IPS-NIHi11 (cell line): ENCODE measurements at places on chromosomes 6 and 20.

DNA sequence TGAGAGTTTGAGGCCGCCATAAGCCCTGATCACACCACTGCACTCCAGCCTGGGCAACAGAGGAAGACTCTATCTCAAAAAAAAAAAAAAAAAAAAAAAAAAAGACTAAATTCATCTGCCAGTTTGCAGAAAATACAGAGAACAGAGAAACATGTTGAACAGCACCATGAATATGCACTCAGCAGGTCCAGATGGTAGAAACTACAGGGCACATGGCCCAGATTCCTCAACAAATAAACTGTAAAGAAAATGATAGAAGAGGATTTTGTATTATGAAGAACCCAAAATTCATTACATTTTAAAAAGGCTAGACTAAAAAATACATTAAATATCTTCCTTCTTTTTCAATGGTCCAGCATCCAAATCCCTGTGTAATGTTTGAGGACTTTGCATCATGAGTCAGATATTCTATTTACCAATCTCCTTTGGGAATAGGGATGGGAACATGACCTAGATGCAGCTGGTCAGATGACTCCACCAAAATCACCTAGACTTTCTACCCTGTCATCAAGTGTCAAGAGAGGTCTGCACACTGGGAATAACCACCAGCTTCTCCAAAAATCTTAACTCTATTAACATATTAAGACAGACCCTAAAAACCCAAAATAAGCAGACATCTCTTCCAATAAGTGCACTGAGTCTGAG lies 189.1 kb upstream of the TCF21 start:
- no peak for DNase-seq

DNA sequence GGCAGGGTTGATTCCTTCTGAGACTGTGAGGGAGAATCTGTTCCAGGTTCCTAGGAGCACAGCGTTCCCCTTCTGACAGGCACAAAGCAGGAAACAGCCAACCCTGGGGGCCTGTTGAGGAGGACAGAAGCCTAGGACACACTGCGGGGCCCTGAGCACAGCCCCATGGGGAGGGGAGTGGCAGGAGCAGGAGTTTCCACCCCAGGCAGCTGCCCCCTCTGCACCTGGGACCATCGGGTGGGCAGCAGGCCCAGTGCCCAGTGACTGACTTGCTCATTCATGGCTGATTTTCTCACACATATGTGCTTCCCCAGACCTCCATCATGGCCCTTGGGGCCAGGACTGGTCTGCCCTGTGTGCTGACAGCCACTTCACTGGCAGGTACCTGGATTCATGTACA lies 6.2 kb upstream of the SLC22A1 start:
- DNase-seq, result no peak

DNA sequence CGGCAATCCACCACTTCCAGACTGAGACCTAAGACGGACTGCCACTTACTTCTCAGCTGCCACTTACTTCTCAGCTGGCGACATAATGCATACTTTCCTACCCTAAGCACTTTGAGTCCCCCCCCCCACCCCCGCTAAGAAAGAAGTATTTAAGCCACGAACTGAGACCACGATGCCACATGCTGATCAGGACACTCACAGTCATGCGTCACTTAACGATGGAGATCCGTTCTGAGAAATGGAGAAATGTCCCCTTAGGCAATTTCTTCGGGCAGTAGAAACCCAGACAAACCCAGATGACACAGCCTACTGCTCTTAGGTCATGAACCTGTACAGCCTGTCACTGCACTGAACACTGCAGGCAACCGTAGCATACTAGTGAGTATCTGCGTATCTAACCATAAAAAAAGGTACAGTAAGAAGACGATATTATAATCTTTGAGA lies 690 bp downstream of the IFNGR1 start:
- DNase-seq, result peak; percentile 21

GRCh38 chr6:41607036-41607435 lies 31.2 kb upstream of the MDFI start:
- no peak for DNase-seq

DNA sequence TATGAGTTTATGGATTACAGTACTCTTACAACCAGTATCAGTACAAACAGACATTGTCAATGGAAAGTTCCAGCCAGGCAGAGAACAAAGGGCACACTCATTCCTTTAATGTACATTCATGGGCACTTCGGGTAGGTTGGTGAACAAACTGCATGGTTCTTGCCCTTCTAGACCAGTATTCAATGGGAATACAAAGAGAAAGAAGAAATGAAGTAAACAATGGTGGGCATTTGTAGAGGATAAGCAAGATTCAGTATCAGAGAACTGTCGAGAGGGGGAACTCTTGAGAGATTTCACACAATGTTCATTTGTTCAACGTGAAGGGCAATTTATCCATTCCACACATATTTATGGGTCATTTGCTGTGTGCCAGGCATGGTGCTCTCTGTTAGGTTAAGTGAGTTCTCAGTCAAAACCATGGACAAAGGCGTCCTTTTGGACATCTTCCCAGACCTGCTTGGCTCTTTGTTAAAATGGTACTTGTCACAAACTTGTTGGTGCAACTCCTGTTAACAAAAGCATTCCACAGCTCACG lies 714.8 kb downstream of the DHX35 start:
- DNase-seq, result no peak

DNA sequence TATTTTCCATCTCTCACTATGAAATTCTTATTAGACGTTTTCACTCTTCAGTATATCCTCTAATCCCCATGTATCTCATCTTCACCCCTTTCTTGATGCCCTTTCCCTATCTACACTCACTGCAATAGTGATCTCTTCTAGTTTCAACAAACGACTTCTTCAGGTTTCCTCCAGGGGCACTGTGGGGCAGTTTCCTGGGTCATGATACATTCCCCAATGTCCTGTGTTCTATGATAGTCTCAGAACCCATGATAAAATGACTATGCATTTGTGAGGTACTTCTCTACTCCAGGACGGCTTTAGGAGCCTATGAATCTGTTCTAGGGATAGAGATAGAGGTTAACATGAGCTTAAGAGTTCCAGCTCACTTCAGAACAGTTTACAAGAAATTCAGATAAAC lies 183.3 kb downstream of the FOXC1 start:
- peak; percentile 64 for DNase-seq

DNA sequence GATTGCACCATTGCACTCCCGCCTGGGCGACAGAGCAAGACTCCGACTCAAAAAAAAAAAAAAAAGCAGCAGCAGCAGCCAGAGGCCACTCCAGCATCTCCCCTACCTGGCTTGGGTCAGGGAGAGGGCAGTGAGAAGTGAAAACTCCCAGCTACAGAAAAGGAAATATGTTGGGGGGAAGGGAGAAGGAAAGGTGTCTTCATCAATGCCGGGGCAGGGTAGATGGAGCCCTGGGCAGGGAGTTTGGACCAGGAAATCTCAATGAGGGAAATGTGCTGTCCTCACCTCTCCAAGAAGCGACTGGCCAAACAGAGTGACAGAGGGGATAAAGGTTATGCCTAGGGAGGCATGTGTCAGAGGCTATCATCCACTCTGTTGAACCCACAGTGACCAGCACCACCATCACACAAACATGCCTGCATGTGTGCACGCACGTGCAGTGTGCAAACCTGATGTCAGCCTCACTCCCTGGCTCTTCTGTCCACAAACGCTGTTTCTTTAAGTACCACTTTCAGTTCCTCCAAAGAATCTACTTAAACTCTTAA lies 887 bp upstream of the AIF1 start:
- DNase-seq, result no peak

DNA sequence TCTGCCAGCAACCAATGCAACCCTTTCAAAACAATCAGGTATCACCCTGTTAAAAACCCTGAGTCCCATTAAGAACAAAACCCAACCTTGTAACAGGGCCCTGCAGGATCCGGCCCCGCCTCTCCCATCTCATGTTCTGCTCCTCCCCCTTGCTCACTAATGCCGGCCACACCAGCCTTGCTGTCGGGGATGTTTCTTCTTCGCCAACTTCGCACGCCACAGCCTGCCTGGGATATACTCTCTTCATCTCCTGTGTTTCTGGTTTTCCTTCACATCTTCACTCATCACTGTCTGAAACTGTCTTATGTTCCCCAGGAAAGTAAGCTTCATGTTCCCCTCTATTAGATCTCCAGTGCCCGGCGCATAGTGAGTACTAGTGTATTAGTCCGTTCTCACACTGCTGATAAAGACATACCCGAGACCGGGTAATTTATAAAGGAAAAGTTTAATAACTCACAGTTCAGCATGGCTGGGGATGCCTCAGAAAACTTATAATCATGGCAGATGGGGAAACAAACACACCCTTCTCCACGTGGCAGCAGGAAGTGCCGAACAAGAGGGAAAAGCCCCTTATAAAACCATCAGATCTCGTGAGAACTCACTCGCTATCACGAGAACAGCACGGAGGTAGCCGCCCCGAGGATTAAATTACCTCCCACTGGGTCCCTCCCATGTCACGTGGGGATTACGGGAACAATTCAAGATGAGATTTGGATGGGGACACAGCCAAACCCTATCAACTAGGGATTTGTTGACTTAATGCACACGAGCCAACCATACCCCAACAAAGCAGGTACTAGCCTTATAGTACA lies 5.1 kb downstream of the TP53RK start:
- peak; percentile 74 for DNase-seq

GRCh38 chr6:53924821-53925422 lies 130.1 kb downstream of the LRRC1 start:
- no peak for DNase-seq
